ENCODE measurements at places on chromosomes 7 and 10. TPM values are rescaled to one million over a fixed set of nuclear protein-coding genes. Genes with fewer than 3 reads are reported as not detected.

DNA sequence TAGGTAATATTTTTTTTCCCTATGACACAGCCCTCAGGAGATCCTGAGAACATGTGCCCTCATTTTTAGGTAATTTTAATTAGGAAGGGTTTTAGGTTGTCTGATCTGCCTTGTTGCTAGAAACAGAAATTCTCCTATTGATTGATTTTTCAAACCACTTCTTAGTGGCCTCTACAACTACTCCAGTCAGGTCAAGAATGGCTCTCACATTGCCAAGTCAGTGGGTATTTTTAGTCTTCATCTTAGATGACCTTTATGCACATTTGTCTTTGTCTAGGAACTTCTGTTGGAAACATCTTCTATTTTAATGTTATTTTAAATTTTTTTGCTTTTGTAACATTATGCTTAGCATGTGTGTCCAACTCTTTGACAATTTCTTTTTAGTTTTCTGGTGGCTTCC lies 162.3 kb downstream of the MLLT10 start:
- no peak for DNase-seq

- no peak for DNase-seq
Observed at GRCh38 chr10:125782616-125783015, 7.0 kb upstream of the MMP21 start.

AVPI1 gene
- total RNA-seq: 1.6 TPM

TAC1 gene
- 0.76 TPM for total RNA-seq

DNA sequence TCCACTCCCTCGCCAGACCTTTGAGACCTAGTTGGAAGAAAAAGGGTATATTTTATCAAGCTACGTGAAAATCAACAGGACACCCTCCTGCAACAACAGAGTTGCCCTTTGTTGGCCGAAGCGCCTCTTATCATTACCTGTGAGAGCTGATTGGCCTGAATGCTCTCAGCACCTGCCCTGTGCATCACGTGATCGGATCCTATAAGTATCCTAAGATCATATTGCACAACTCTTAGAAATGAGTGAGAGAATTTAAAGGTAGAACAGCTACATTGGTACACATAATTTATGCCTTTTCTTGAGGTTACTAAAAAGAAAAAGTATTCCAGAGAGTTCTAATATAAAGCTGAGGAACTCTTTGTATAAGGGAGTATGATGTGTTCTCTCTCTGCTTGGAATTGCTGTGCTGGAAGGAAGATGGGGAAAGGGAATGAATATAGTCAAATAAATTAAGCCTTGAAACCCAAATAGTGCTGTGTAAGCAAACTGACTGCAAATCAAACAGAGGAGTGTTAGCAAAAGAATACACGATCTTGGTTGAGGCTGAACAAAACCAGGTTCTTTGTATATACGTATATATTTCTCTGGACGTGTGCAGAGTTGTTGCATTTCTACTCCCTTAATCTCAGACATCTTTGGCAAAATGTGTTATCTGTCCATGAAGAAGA lies 69.3 kb downstream of the LRRC4 start:
- DNase-seq: no peak

GRCh38 chr7:100603726-100604027 lies 1.5 kb downstream of the PCOLCE start:
- no peak for DNase-seq
